ENCODE measurements at places on chromosomes 12 and 14.

DNA sequence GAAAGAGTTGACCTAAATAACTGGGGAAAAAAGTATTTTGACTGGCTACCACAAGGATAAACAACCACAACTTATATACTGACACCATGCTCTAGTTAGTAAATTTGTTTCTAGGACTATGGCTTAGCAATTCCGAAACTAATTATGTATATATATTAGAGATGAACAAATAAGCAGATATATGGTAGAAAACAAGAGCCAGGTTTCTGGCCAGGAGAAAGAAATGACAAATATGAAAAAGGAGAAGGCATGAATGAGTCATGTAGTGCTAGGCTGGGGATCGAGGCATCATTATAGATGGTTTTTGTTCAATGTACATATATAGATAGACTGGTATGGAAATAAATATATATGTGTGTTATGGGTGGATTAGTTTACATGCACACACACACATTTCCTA, 5.5 kb upstream of the LRRC74A start:
- no peak for DNase-seq

DNA sequence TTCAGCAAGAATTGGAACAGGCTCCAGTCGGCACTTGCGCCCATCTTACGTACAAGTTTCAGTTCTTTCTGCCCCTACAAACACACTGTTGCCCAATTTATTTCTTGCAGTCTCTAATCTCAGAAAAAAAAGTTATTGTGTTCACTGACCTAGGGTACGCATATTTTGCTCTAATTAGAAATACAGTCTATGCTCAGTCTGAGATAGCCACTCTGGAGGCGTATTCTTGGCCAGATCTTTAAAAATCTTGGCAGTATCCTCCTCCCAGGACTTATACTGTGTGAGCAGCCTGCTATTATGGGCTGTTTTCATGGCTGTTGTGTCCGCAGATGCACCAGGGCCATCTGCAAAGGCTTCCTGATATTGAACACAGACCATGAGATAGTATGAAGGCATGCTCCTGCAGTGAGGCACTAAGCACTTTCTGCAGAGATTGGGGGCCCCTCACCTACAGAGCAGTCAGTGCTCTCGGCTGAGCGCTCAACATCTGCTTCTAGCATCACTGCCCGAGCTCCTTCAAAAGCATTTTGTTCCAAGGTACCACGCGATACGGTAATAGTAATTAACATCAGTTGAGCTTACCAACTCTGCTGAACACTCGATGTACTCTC, 57.9 kb downstream of the PPM1H start:
- no peak for DNase-seq

GRCh38 chr14:57530571-57530970, 36.9 kb upstream of the CCDC198 start:
- no peak for DNase-seq

- no peak for DNase-seq
Observed at GRCh38 chr12:82698708-82699564, 12.2 kb downstream of the TMTC2 start.

- no peak for DNase-seq
Observed at GRCh38 chr14:104315169-104315568, 176.8 kb downstream of the KIF26A start.

GRCh38 chr14:29098656-29099055, 332.1 kb downstream of the FOXG1 start:
- DNase-seq, result no peak

DNA sequence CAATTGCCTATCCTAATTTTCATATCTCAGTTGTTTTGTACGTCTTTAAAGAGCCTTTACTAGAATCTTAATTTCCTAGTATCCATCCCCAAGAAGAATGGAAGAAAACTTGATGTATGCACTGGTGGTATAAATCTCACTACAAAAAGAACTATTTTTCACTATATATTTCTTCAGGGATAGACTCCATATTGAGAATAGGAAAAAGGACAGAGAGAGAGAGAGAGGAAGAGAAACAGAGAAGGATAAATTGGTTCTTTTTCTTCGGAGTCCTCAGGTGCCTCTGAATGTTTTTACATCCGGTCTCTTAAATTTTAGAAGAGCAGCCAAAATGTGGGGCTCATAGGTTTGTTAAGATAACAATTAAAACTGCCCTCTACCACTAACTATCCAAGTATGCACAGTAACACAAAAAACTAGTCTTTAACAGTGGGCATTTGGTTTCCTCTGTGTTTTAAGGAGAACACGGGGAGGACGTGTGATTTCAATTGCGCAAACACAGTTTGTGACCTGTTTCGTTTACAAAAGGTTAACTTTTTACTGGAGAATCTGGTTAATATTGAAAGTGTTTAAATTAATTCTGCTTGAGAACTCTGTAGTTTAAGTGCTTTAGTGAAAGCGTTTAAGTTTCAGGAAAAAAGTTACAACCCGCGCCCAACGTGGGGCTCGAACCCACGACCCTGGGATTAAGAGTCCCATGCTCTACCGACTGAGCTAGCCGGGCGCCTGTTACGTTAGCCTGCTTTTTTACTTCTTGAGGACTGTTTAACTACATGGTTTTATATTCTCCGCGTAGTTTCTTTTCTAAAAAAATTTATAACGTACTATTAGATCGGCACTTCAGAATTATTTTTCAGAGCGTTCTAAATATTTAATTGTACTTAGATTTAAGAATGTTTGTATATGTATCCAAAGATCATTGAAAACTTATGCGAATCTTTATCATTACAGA, 5.1 kb upstream of the PSMA3 start:
- peak; percentile 81 for DNase-seq

DNA sequence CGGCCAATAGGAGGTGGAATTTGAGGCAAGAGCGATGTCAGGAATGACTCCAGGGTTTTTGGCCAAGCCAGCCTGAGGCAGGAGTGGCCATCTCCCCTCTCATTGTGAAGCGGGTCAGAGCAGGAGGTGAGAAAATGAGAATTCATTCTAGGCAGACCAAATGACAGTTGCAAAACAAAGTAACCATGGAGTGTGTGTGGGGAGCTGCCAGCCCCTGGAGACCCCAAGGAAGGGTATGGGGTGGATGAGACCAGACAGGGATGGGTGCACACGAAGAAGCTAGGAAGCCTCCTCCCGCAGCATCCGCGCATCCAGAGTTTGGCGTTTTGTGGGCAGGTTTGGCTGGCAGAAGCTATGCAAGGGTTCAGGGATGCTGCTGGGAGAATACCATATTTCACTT, 38.8 kb downstream of the FZD10 start:
- DNase-seq, result no peak

GRCh38 chr12:4767186-4767585, 47.0 kb downstream of the GALNT8 start:
- DNase-seq, result no peak

DNA sequence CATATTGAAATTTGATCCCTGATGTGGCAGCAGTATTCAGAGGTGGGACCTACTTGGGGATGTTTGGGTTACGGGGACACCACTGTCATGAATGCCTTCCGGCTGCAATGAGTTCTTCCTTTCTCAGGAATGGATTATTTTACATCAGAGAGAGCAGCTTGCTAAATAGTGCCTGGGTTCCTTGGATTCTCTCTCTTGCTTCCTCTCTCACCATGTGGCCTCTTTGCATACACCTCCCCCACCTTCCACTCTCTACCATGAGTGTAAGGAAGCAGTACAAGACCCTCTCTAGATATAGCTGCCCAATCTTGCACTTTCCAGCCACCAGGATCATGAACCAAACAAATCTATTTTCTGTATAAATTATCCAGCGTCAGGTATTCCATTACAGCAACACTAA, 15.4 kb upstream of the SCAF11 start:
- no peak for DNase-seq

GRCh38 chr12:117533687-117534086, 172.3 kb upstream of the NOS1 start:
- no peak for DNase-seq

DNA sequence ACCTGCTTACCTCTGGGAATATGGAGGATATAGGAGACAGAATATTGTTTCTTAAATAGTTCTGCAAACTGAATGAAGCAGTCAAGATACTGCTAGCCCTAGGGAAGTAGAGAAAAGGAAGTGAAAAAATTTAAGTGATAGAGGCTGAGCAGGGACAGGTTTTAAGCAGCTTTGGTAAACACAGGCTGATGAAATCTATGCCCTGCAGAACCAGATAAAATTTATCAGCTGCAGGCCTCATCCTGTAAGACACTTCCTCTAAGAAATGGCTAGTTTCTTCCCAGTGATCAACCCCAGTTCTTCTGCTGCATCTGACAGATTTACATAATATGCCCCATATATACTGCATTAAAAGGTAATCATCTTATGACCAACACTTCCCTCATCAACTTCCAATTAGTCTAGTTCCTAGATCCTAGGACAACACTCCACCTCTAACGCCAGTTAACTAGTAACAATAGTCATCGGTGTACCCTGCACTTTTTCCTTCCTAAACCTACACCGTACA, 1.3 kb upstream of the ESYT1 start:
- DNase-seq, result no peak

- no peak for DNase-seq
Observed at GRCh38 chr12:131704509-131704908, 6.4 kb upstream of the SFSWAP start.

DNA sequence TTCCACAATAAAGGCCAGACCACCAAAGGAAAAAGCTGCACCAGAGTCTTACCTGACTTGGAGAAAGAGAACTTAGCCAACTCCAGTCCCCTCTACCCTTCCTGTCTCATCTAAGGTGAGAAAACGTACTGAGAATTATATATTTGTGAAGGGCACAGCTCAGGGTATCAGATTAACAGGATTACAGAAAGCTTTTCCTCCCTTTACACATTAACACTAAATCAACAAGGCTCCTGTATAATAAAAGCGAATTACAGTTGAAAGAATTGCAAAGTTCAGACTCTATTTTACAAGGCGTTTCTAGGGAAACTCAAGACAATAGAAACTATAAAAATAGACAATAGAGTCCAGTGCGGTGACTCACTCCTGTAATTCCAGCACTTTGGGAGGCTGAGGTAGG, 82.7 kb upstream of the RPL10L start:
- DNase-seq, result no peak

- DNase-seq, result no peak
Observed at GRCh38 chr12:106760184-106760531, 14.3 kb upstream of the RIC8B start.

DNA sequence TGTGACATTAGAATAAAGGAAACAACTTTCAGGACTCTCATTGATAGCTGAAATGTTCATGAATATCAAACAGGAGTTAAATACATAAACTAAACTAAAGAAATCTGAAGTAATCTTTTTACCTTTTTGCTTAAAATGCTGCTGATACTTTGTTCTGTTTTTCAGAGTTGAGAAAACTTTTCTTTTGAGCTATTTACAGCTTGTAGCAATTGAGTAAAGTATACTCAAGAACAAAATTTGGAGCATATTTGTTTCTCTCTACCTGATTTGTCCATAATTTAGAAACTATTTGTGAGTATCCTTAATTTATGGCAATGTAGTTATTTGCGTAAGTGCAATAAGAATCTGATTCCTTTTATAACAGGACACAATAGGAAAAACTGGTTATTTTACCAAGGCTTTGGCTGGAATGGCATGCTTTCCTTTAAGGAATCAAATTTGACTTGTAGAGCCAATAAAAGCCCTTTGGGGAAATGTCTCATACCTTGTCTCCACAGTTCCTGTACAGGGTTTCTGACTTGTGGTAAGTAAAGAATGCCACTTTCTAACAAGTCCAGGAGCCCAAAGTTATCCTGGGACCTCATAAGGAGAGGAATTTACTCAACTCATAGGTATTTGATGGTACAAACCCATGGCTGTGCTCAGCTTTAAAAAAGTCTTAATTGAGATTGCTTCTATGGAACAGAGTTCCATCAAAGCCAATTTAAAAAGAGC, 195.7 kb downstream of the TMEM117 start:
- no peak for DNase-seq

DNA sequence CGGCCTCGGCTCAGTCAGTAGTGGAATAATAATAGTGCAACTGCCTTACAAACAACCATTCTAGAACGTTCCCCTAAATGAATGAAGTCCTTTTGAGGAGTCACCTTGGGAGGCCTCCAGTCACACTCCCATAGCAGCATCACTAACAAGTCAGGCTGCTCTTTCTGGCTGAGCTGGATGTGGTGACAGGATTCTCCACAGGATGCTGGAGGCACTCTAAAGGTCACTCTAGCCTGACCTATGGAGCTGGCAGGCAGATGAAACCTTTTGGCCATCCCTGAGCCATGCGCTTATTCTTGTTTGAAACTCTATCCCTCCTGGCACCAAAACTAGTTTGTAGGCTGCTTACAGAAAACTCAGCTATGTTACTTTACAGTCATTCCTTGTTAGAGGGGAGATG, 17.9 kb upstream of the TFCP2 start:
- DNase-seq, result no peak

DNA sequence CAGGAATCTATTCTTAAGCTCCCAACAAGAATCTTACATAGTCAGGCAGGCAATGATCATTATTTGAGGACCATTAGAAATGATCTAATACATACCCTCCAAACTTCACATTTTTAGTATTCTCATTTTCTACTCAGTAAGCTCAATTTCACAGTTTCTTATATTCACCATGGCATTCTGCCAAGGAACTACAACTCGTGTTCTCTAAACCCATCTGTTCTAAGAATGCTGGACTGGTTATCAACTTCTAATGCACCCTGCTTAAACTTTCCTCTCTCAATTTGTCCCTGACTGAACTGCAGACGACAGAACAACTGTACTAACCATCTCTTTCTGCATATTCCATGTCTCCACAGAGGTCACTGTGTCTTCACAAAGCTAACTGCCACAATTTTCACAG, 58.6 kb downstream of the GXYLT1 start:
- no peak for DNase-seq

GRCh38 chr14:95221531-95221930, 64.2 kb upstream of the DICER1 start:
- no peak for DNase-seq

GRCh38 chr14:68493152-68493911, 299.5 kb downstream of the ZFP36L1 start:
- DNase-seq, result no peak

DNA sequence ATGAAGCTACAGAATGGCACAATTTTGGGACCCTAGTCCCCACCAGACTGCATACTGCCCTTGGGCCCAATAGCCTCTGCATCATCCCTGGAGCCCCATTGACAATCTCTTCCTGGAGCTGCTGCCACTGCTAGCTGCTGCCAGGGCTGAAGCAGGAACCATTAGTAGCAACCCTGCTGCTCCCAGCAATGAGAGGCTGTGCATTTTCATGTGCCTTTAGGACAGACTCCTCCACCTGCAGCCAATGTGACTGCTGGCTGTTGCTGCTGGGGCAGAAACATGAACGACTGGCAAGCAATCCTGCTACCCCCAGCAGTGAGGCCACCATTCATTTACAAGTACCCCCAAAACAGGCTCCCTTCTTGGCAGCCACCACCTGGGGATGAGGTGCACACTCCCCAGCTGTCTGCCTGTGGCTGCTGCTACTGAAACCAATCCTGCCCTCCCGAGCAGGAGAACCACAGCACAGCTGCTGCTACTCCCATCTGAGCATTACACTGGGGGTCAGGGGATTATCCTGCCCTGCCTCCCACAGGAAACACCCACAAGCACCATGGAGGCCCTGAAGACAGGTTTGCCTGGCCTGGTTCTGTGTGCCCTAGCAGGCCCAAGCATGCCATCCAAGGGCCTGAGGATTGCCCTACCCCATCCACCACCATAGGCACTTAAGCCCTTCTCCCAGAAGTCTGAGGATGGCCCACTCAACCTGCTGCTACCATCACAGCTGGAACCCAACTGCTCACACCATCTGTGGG, 181.0 kb downstream of the MYRFL start:
- DNase-seq, result no peak
